ENCODE measurements at places on chromosomes 6 and 20.

- no peak for DNase-seq
Observed at GRCh38 chr6:75993236-75994162, 79.0 kb downstream of the IMPG1 start.

GRCh38 chr6:125918681-125919566, 37.6 kb upstream of the HINT3 start:
- no peak for DNase-seq

GRCh38 chr6:98094696-98095095, 739.7 kb upstream of the POU3F2 start:
- no peak for DNase-seq

GRCh38 chr6:53801022-53801421, 6.2 kb downstream of the LRRC1 start:
- DNase-seq = no peak

DNA sequence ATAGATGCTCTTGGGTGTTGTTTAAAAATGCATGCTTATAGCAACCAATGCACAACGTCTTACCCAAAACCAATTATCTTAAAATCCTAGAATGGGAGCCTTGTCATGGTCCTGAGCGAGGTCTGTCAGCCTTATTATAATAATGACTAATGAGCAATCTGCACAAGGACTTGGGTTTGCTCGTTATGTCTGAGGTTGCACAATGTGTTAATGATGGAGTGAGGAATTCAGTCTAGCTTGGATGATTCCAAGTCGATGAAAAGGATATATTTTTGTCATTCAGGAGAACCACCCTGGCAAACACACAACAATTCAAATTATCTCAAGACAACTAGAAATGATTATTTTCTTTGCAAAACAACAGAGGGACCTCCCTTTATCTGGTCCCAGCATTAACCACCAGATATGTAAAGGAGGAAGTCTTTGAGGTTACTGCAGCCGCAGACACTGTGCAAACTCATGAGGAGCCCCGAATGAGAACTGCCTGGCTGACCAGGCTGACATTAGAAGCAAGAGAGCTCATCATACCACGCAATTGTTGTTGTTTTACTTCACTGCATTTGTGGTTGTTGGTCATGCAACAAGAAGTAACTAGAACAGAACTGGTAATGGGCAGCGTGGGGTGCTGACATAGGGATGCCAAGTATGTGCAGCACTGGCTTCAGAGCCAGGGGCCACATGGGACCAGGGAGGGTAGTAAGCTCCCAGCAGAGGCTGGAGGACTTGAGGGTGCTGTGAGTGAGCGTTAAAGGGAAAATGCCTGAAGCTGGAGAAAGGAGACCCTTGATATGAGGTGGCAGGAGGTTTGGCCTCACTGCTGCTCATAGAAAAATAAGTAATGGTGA, 488.3 kb downstream of the CDH26 start:
- no peak for DNase-seq

GRCh38 chr20:10611357-10611756, 62.4 kb downstream of the JAG1 start:
- DNase-seq = no peak
